Naive thymus-derived CD4-positive, alpha-beta T cell (primary cell): ENCODE measurements at places on chromosomes 5 and 9.
A peak's percentile ranks its signal among the peaks of the same experiment; 100 is the strongest.

GRCh38 chr9:91681461-91682305 lies 258.1 kb upstream of the NFIL3 start:
- no peak for DNase-seq

GRCh38 chr5:104178829-104179456 lies 616.4 kb upstream of the NUDT12 start:
- no peak for DNase-seq

GRCh38 chr5:112641515-112642110 lies 96.1 kb upstream of the APC start:
- DNase-seq: no peak

GRCh38 chr5:157494178-157494832 lies 34.3 kb downstream of the NIPAL4 start:
- no peak for DNase-seq

GRCh38 chr5:4542145-4542778 lies 597.9 kb upstream of the ADAMTS16 start:
- no peak for DNase-seq

DNA sequence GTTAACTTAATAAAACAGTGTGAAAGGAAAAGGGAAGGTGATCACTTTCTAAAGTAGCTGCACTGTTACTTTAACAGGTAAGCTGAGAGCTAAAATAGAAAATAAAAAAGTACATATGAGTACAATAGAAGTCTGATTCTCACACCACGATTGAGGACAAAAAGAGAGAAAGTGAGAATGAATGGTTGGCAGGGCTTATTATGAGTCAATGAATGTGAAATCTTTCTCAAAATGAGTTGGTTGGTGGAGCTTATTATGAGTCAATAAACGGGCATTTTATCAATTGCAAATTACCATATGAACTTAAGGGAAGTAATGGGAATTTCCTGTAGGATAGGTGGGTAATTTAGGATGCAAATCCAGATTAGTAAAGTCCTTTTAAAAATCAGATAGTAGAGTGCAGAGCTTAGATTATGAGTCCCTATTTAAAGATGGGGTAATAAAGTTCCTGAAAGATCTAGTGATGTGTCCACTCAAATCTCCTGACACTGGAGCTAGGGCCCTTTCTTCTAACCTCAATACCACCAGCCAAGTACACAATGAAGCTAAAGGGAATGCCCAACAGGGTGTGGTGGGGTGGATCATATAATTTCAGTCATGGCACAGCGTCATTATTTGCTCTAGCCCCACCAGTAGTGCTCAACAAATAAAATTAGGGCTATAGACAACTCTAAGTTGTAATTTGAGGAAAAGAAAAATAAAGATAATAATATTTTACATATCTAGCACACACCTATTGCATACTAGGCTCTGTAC lies 21.1 kb upstream of the TLR4 start:
- DNase-seq: no peak

DNA sequence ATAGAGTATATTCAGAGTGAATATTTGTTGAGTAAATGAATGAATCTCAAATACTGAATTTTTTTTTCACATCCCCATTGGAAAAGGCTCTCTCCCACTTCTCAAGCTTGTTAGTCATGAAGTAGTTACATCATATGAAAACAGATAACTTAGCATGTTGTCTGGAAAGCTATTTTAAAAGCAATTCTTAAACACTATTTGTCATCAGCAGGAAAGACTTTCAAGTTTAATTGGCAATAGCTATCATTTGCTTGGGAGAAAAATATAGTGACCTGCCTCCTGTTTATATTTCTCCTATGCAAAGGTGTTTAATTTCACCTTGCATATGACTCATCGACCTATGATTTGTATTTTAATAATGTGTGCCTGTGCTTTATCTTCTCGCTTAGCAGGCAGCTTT lies 499.8 kb upstream of the GRIA1 start:
- DNase-seq: no peak

GRCh38 chr5:33180900-33181299 lies 259.9 kb upstream of the TARS1 start:
- DNase-seq: no peak

GRCh38 chr5:123088031-123088805 lies 823 bp upstream of the PRDM6 start:
- no peak for DNase-seq

- no peak for DNase-seq
Observed at GRCh38 chr5:125499636-125500332, 753.3 kb upstream of the ZNF608 start.

GRCh38 chr9:119044806-119045205 lies 324.4 kb downstream of the BRINP1 start:
- no peak for DNase-seq

DNA sequence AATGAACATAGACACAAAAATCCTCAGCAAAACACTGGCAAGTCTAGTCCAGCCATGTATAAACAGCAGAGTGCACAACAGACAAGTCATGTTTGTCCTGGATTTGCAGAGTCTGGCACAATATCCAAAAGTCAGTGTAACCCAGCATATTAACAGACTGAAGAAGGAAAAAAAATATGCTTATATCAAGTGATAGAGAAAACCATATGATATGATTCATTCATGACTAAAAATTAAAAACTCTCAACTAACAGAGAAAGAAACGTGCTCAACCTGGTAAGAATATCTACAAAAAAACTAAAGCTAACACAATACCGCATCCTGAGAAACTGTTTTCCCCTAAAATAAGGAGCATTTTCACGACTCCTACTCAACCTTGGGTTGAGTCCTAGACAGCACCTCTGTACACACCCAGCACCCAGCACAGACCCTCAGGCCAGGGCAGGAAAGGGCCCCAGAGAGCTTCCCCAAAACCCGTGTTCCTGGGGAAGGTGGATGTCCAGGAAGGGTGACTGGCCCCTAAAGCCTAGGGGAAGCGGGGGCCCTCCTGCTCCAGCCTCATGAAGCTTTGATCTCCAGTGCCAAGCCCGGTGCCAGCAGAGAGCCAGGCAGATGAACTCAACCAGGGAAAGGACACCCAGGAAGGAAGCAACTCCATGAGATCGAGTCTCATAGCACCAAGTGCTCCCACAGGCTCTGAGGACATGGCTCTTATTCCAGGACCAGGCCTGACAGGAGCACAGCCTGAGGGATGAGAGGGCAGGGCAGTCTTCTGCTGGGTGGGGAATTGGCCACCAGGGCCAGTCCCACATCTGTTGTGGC lies 38.9 kb downstream of the ADAMTS2 start:
- no peak for DNase-seq

- no peak for DNase-seq
Observed at GRCh38 chr5:158970121-158970520, 129.6 kb downstream of the EBF1 start.

- no peak for DNase-seq
Observed at GRCh38 chr9:98950262-98950661, 6.6 kb downstream of the COL15A1 start.

GRCh38 chr5:105849701-105850100 lies 1821.0 kb downstream of the EFNA5 start:
- no peak for DNase-seq

- no peak for DNase-seq
Observed at GRCh38 chr9:122718038-122718437, 5.8 kb upstream of the OR1L4 start.

GRCh38 chr9:137021979-137022661 lies 5.9 kb downstream of the ABCA2 start:
- no peak for DNase-seq

DNA sequence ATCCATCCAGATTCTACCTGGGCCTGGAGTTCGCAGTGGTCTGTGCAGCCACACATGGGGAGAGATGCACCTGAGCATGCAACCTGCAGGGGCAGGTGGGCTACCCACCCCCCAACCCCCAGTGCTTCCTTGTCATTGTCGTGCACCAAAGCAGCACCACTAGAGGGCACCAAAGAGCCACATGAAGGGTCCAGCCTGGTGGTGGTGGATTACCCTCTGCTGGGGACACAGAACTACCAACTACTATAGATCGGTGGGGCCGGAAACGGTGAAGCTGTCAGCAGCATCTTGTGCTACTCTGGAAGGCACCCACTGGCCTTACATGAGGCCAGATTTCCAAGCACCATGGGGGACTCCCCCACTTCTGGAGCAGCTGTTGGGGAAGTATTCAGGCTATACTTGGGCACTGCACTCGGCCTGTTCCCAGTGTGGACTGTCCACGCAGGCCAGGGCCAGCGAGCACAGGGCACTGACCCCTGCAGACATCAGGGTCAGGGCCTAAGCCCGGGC lies 60.2 kb upstream of the TBC1D2 start:
- peak; percentile 77 for DNase-seq

DNA sequence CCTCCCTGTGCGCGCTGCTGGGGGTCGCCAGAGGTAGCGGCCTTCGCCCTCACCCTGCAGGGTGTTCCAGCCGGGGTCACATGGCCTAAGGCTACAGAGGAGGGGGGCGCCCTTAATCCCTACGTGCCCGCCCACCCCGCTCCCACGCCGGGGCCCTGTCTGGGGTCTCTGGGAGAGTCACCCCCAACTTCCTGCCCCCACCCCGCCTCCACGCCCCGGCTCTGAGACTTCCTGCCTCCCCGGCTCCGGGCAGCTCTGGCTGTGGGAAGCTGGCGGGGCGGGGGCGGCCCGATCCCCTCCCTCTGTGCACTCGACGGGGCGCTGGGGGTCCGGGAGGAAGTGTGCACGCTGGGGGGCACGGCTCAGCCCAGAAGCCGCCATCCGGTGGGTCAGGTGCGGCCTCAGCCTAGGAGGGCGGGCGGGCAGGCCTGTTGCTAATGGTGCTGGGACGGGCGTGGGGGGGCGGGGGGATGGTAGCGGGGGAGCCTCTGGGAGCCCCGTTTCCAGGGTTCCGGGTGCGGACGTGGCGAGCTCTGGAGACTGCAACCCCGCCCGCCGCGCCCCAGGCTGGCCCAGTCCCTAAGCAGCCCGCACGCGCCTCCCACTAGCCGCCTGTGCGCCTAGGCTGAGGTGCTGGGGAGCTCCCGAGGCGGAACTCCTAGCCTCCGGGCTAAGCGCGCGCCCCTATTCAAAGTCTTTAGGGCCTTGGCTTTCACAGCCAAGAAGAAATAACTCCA lies 61.6 kb downstream of the CXXC5 start:
- peak; percentile 20 for DNase-seq

DNA sequence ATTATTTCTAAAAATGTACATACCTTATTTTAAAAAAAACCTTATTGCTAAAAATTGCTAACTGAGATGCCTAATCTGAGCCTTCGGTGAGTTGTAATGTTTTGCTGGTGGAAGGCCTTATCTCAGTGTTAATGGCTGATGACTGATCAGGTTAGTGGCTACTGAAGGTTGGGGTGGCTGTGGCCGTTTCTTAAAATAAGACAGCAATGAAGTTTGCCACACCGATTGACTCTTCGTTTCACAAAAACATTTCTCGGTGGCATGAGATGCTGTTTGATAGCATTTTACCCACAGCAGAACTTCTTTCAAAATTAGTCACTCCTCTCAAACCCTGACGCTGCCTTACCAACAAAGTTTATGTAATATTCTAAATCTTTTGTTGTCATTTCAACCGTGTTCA lies 14.7 kb downstream of the CENPK start:
- no peak for DNase-seq

GRCh38 chr9:113790093-113790492 lies 86.0 kb upstream of the ZNF618 start:
- DNase-seq: no peak

- no peak for DNase-seq
Observed at GRCh38 chr5:35430381-35431162, 187.1 kb upstream of the SPEF2 start.

DNA sequence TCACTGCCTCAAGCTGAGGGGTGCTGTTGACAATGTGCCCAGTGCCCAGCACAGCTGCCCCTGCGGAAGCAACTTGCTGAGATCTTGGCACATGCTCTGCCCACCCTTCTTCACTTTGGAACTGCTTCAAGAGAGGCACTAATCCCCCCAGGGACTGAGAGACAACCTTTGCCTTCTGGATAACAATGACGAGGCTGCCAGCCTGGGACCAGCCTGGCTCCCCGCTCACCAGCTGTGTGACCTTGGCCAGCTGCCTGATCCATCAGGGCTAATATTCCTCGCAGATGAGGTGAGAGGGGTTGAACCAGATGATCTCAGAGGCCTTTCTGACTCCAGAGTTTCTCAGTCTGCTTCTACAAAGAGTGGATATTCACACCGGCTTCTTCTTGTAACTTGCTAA lies 81.0 kb downstream of the SHB start:
- no peak for DNase-seq

DNA sequence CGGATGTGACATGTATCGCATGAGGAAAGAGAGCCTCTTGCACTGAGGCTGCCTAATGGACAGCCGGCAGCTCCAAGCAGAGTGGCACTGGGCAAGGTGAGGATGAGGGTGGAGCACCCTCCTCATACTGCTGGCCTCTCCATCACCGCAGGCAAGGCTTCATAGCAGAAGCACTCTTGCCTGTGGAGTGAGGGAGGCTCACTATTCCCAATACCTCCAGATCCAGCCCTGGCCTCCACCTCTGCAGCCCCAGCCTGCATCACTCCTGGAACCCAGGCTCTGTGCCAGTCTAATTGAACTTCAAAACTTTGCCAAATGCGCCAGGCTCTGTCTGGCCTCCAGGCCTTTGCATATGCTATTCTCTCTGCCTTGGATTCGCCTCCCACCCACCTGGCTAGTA lies 29.7 kb upstream of the ARAP3 start:
- no peak for DNase-seq

DNA sequence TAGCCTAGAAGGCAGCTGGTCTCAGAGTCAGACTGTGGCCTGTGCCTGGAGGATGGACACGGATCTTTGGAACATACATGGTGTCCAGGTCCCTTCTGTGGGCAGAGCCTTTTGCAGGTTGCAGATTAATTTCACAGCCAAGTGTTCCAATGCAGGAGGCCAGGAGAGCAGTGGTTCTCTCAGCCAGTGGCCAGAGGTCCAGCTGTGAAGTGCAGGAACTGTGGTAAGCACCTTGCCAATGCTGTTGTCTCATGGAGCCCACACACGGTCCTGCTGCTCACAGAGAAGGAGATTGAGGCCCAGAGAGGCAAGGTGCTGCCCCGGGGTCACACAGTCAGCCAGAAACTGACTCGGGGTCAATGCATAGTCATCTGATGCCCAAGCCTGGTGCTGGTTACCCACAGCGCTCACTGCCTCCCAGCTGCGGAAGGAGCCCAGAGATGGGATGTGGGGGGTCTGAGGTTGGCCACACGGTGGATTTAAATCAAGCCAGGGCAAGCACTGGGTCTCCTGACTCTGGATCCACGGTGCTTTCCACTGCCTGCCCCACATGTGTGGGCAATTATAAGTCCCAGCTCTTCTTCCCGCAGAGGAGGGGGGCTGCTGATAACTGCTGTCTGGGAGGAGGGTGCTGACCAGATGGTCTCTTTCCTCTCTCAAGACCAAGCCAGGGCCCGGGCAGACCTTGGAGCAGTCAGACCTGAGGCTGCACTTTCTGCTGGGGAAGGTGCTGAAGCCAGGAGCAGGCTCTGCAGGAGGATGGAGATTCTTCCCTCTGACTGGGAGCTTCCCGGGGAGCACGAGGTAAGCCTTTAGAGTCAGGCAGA lies 2.8 kb downstream of the PDGFRB start:
- no peak for DNase-seq
